ENCODE measurements at places on chromosomes 4 and X. TPM values are rescaled to one million over a fixed set of nuclear protein-coding genes. Genes with fewer than 3 reads are reported as not detected.

Gene SOD3
- 18.9 TPM for total RNA-seq

Gene ANXA3
- total RNA-seq, result 33.1 TPM

Gene CXCL11
- 0.14 TPM for total RNA-seq

Gene MAGEC1
- not detected for total RNA-seq

Gene DIPK2B
- 0.14 TPM for total RNA-seq

Gene SPANXC
- total RNA-seq, result not detected

Gene AADAT
- total RNA-seq, result 6.3 TPM

Gene CT83
- not detected for total RNA-seq

Gene FAM47E
- total RNA-seq, result not detected

Gene UGT8
- total RNA-seq, result 0.14 TPM

Gene ASB11
- total RNA-seq, result not detected

Gene BEX1
- 9.0 TPM for total RNA-seq

Gene RELL1
- 143 TPM for total RNA-seq

Gene TRPC3
- 1.0 TPM for total RNA-seq

Gene GPM6B
- not detected for total RNA-seq

Gene ZNF518B
- total RNA-seq, result 46.4 TPM

Gene VCX3A
- not detected for total RNA-seq

Gene MAGEA12
- total RNA-seq, result not detected

Gene PHEX
- 0.44 TPM for total RNA-seq

Gene GAGE12J
- total RNA-seq, result not detected

Gene TEX13D
- not detected for total RNA-seq

Gene NPY1R
- 0.43 TPM for total RNA-seq

Gene RNF113A
- total RNA-seq, result 27.1 TPM

Gene OTUD6A
- total RNA-seq, result not detected

Gene FRAS1
- 13.8 TPM for total RNA-seq

Gene HEPH
- total RNA-seq, result 0.22 TPM

Gene ADH4
- not detected for total RNA-seq

Gene CORIN
- total RNA-seq, result under 0.01 TPM

Measured in placental pericyte (primary cell).